ENCODE measurements at places on chromosomes 5 and 9. TPM values are rescaled to one million over a fixed set of nuclear protein-coding genes. Genes with fewer than 3 reads are reported as not detected.

The KIF4B gene
- total RNA-seq: not detected

The TEX48 gene
- total RNA-seq: 0.46 TPM

DNA sequence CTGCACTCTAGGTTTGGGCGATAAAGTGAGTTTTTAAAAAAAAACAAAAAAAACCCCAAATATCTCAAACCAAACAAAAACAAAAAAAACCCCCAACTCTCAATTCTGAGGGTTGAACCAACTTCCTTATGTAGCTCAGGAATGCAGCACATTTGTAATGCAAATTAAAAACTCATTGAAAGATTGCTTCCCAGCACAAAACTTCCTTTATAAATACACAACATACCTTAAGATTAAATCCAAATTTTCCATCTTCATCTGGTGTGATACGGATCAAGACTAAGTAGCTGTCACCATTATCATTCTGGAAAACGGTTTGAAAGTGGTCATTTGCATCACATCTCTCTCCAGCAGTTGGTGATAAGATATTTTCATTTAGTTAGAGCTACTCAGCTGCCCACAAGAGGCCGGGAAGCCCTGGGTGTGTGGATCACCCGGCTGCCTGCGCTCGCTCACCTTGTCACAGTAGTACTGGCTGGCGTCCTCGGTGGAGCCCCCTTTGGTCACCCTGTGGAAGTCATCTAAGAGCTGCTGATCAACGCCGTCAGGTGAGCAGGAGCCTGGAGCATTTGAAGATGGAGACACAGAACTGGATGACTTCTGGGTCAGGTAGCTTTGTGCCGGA, 88.2 kb downstream of the PTPN3 start:
- no peak for DNase-seq

- DNase-seq: no peak
Measured at GRCh38 chr9:75889577-75889976, 896 bp upstream of the PCSK5 start.

DNA sequence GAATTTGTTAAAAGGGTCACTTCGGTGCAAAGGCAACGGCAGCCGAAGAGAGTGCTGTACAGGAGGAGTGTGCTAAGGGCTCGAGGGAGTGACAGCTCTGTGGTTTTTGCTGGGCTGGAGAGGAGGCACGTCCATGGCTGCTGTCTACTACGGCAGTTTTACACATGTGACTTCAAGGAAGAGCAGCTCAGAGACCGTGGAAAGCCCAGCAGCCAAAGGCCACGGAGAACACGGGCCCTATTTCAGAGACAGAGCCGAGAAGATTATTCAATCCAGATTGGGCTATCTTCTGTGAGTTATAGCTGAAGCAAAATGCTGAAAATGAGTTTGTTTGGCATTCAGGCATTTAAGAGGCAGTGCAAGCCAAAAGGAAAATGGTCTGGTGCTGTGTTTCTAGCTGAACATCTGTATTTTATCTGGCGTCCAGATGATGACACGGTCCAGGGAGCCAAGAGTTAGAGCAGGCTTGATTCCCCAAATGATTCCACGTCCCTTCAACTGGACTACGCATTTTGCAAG, 96.4 kb downstream of the RFK start:
- no peak for DNase-seq
